Hematopoietic multipotent progenitor cell (in vitro differentiated cells): ENCODE measurements at places on chromosomes 2 and 18.

DNA sequence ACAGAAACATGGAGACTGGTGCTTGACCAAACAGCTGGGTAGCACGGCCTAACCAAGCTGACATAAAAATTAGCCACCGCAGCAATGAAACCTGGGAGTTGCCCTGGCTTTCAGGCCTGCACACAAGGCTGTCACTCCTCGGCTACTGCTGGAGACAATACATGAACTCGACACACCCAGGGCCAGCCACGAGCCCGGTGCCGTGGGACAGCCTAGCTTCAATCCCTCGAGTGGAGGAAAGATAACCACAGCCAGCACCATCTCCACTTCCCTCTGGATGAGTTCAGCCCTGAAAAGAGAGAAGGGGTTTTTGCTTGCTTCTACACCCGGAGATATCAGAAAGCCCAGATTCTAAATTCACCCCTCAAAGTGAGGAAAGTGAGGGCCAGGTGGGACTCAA lies 78.0 kb downstream of the BCL2L11 start:
- no peak for DNase-seq

GRCh38 chr2:230326453-230327417 lies at the start of gene SP140L:
TSS of gene SP140L (plus strand) at chr2:230327193. CDS start at chr2:230327270, 77 bp downstream.
- DNase-seq: peak; percentile 47

GRCh38 chr2:227057060-227057459 lies 106.9 kb downstream of the COL4A4 start:
- DNase-seq: no peak

DNA sequence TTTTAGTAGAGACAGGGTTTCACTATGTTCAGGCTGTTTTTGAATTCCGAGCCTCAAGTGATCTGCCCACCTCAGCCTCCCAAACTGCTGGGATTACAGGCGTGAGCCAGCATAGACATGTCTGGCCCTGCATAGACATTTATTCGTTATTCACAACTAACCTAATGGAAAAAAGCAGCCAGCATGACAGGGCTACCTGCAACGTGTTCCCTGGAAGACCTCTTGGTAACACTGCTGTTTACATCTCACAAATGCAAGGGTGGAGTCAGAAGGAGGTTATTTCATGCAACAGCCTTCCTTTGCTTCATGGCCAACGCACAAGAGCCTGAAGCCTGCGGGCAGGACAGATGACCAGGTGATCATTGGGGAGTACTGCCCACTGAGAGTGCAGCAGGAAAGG lies 9.2 kb downstream of the SERPINE2 start:
- DNase-seq: no peak

- DNase-seq: no peak
These were observed 135.1 kb downstream of the THADA start for GRCh38 chr2:43460611-43461365.

GRCh38 chr2:160105366-160105765 lies 43.0 kb upstream of the PLA2R1 start:
- DNase-seq: no peak

- peak; percentile 66 for DNase-seq
These were observed 125.6 kb upstream of the PKDCC start for GRCh38 chr2:41922177-41922576.

DNA sequence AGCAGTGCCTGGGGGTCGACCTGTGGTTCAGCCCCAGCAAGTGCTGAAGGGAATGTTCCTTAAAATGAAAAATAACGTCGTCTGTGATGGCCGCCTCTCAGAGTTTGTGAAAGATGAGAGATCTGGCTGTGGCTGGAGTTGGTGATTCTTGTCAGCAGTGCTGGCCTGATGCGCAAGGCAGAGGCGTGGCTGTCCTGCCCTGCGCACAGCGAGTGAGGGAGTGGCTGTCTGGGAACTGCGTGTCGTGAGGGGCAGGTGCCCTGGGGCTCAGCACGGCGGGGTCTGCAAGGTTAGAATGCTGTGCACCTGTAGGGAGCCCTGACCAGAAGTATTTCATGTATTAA lies 8.8 kb downstream of the NFATC1 start:
- DNase-seq: no peak

GRCh38 chr2:199968126-199968525 lies 12.7 kb downstream of the MAIP1 start:
- no peak for DNase-seq

DNA sequence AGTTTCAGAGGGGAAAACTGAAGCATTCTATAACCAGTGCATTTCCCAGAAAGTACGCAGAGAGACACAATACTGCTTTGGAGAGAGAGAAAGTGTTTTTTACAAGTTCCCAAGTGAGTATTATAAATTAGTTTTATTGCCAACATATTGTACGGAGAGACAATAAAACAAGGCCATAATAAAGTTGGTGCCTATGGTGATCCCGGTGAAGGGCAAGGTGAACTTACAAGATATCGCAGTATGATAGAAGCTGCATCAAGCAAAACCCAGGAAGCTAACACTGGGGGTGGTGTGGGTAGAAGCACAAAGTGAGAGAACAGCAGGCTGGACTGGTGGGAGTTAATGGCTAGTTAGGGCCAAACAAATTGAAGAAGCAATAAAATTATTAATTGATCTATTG lies 7.5 kb downstream of the TMSB10 start:
- no peak for DNase-seq

DNA sequence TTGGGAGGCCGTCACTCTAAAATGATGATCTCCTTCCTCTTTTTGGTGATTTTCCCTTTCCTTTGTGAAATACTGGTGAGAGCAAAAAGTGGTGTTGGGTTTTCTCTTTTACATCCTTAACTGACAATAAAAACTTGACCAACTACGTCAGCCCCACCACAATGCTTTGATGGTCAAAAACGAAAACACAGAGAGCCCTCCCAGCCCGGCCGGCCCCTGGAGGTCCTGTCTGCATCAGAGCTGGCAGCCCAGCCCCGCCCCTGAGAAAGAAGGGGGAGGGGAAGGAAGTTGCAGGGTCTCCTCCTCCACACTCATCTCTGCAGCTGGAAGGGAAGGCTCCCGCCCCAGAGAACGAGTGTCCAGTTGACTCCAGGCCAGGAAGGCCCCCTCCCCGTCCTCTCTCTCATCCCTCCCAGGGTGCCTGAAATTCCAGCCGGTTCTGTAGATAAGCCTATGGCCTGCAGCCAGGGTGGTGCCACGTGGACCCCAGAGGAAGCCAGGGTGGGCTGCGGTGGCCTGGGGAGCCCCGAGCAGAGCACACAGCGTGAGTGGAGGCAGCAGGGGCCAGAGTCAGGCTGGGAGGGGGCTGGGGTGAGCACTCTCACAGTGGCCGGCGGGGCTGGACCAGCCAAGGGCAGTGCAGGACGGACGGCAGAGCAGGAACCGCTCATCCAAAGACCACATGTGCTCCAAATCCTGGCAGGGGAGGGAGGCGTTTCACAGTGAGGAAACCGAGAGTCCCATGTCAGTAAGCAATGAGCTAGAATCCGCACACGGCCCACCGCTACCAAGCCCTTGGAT lies 19.8 kb downstream of the BIN1 start:
- DNase-seq: peak; percentile 61

GRCh38 chr18:62576845-62577512 lies 54.2 kb downstream of the ZCCHC2 start:
- no peak for DNase-seq

DNA sequence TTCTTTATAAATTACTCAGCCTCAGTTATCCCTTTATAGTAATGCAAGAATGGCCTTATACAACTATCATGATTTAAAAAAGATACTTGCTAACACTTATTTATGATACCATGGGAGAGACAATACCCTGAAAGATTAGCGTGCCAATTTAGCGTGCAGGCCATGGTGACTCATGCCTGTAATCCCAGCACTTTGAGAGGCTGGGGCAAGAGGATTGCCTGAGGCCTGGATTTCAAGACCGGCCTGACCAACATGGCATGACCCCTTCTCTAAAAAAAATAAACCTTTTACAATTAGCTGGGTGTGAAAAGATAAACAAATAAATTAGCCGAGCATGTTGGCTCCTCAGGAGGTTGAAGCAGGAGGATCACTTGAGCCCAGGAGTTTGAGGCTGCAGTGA lies 493.4 kb upstream of the FSIP2 start:
- DNase-seq: no peak

GRCh38 chr2:152468899-152469692 lies 134.1 kb downstream of the FMNL2 start:
- no peak for DNase-seq

DNA sequence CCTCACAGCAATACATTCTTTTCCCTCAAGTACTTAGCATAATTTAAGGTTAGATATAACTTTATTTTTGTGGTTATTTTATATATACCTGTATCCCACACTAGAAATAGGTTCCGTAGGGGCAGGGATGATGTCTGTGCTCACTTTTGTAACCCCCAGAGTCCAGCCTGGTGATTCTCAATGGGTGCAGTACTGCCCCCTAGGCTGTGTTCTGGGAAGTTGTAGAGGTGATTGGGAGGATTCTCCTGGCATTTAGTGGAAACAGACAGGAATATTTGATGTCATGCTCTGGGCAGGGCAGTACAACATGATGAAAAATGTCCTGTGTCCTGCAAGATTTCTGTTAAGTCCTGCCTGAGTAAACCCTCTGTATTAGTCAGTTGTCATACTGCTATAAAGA lies 333.3 kb downstream of the PLCL1 start:
- DNase-seq: no peak

DNA sequence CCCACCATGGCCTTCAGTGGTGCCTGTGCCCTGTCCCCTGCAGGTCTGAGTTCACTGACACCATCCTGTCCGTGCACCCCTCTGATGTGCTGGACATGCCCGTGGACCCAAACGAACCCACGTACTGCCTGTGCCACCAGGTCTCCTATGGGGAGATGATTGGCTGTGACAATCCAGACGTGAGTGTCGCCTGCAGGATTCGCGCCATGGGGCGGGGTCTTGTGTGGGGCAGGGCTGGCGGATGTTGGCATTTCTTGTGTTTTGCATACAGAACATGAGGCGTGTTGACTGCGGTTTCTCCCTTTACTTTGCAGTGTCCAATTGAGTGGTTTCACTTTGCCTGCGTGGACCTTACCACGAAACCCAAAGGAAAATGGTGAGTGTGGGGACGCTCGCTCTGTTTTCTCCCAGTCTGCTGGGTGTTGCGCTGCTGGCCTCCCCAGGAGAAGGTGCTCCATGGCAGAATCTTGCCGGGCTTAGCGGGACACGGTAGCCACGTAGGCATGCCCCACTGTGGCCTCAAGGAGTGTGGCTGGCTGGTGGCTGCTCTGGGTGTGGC lies 11.5 kb upstream of the D2HGDH start:
- no peak for DNase-seq

GRCh38 chr18:32815881-32816280 lies 43.1 kb upstream of the KLHL14 start:
- DNase-seq: no peak

DNA sequence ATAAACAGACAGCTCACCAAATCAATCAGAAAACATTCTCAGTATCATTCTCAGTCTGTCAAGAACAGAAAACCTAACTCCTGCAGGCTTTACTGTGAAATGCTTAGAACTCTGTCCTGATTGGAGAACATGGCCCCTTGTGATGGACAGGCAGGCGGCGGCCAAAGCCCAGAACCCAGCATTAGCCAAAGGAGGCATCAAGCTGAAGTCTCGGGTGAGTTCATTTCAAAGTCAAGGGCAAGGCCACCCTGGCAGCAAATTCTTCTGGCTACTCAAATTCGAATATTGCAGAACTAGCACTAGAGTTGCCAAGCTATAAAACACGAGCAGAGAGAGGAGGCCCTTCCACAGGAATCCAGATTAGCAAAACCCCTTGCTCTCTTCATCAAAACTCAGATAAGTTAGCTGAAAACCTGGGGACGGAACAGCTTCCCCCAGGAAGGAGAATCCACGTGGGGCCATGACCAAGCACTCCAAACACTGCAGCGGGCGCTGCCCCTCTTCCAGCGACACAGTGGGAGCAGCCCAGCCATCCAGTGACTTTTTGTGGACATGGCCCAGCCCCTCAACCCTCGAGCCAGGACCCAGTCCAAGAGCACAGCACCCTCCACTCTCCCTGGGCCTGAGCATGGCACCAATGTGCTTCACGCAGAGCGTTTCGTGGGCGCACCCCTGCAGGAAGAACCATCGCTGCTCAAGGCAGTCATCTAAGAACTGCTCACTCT lies 98.6 kb downstream of the HDAC4 start:
- no peak for DNase-seq

GRCh38 chr2:32485399-32485798 lies 128.6 kb downstream of the BIRC6 start:
- DNase-seq: no peak

- no peak for DNase-seq
These were observed 174.3 kb downstream of the ERBB4 start for GRCh38 chr2:212364112-212364985.

GRCh38 chr18:1438967-1439366 lies 534.3 kb downstream of the ADCYAP1 start:
- DNase-seq: no peak

- no peak for DNase-seq
These were observed 177.1 kb upstream of the KLHL29 start for GRCh38 chr2:23207871-23208270.

- no peak for DNase-seq
These were observed 81.3 kb downstream of the MOGAT1 start for GRCh38 chr2:222752746-222753145.

- no peak for DNase-seq
These were observed 115.1 kb downstream of the GYPC start for GRCh38 chr2:126771094-126771493.

DNA sequence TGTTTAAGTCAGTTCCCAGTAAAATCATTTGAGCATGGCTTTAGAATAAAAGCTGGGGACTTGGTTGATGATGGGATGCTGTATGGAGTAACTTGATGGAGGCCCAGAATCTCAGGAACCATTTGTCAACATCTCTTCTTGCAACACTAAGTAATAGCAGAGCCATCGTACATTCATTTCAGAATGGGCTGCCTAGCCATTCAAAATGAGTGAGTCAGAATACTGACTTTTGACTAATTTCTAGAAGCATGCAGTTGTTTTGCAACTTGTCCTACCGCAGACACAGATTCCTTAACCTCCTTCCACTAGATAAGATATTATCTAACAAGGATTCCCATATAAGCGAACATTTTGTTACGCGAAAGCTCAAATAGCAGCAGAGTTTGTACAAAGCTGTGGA lies 229.5 kb downstream of the CNTNAP5 start:
- DNase-seq: no peak

DNA sequence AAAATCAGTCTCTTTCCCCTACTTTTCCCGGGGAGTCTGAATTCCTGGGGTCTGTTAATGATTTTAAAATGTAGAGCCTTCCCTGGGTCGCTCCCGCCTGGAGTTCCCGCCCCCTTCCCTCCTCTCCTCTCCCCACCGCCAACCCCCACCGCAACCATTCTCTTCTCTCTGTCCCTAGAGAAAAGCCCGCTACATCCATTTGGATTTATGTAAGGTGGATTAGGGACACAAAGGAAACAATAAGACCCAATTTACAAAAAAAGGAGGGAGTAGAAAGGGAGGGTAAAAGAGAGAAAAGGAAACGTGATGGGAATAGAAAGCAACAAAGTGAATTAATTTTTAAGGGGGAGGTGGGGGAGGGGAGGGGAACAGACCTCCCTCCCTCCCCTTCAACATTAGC lies 2.2 kb downstream of the EPHA4 start:
- no peak for DNase-seq
